Cardiac muscle cell (in vitro differentiated cells and primary cell): ENCODE measurements at places on chromosomes 4 and X.

DNA sequence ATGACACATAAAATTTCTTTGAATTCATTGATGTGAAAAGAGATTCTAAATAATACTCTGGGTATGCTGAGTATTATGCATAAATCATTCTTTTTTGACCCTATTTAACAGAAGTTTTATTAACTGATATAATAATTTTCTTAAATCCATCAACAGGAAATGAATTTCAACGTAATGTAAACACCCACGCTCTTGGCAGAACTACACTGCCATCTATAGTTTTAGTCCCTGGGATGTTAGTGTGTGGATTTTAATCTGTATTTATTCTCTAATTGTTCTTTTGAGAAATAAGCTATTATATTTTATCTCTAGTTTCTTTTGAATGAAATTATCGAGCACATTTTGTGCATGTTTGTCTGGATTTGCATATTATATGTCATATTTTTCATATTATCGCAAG is 666.8 kb upstream of the NDST4 start:
- no peak for DNase-seq

GRCh38 chrX:153764786-153765137 is 713 bp downstream of the PLXNB3 start:
- DNase-seq, result no peak

DNA sequence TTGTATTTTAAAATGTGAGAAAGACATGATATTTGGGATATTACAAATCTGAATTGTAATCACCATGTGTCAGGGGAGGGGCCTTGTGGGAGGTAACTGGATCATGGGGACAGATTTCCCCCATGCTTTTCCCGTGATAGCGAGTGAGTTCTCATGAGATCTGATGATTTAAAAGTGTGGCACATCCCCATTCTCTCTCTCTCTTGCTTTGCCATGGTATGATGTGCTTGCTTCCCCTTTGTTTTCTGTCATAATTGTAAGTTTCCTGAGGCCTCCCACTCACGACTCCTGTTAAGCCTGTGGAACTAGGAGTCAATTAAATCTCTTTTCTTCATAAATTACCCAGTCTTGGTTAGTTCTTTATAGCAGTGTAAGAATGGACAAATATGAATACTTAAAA is 39.0 kb downstream of the CCDC158 start:
- no peak for DNase-seq

- no peak for DNase-seq
Observed at GRCh38 chrX:44506678-44507077, 36.0 kb downstream of the FUNDC1 start.

DNA sequence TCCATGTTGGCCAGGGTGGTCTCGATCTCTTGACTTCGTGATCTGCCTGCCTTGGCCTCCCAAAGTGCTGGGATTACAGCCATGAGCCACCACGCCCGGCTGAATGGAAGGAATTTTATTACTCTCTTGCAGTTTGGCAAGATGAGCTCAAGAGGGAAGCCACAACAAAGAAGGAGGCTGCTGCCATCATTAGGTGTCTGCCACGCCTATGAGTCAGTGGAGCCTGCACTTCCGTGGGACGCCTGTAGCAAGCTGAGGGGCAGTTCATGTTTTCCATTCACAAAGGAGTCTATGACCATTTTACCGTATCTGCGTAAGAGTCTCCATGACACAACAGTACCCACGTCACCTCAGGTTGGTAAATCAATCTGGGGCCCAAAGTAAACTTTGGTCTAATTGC is 51.2 kb upstream of the CHRNA9 start:
- no peak for DNase-seq

DNA sequence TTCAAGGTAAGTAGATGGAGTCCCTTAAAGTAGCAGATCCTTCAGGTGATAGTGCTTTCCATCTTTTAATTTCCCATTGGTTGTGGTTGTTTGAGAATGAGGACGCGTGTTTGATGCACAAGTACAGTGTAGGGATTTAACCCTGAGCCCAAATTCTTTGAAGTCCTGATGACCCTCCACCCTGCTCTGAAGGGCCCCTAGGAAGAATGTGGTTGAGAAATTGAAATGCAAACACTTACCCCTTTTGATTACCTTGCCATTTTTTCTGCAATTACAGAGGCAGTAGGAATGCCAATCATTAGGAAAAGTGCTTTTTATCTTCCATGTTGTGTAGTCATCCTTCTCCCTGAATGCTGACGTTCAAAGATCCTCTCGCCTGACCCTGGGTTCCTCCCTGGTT is 112.4 kb downstream of the ZNF518B start:
- DNase-seq, result no peak

- DNase-seq, result no peak
Observed at GRCh38 chrX:113048896-113049295, 208.3 kb upstream of the AMOT start.

DNA sequence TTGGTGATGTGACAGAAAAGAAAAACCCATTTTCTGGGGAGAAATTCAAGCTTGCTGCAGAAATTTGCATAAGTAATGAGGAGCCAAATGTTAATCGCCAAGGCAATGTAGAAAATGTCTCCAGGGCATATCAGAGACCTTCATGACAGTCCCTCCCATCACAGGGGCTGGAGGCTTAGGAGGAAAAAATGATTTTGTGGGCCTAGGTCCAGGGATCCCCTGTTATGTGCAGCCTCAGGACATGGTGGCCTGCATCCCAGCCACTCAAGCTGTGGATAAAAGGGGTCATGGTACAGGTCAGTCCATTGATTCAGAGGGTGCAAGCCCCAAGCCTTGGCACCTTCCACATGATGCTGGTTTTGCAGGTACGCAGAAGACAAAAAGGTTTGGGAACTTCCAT is 90.7 kb downstream of the TGIF2LX start:
- DNase-seq, result no peak

GRCh38 chr4:153471698-153472093 is 5.5 kb downstream of the TMEM131L start:
- no peak for DNase-seq

DNA sequence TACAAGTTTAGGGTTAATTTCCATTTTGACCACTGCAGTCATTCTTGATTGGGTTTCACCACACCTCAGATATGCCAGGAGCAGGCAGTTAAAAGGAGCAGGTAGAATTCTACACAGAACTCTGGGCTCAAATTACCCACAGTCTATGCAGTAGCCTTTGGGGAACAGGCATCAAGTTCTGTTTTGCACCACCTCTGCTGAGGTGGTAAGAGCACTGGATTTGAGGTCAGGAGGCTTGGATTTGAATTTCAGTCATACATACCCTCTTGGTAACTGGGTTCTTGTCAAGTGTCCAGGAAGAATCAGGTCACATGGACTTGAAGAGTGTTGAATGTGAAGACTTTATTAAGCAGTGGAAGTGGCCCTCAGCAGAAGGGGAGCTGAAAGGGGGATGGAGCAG is 40.4 kb upstream of the PGK1 start:
- no peak for DNase-seq

- no peak for DNase-seq
Observed at GRCh38 chrX:120306630-120307029, 4.6 kb downstream of the TMEM255A start.
